ENCODE measurements at places on chromosomes 6 and 20.
A peak's percentile ranks its signal among the peaks of the same experiment; 100 is the strongest.

DNA sequence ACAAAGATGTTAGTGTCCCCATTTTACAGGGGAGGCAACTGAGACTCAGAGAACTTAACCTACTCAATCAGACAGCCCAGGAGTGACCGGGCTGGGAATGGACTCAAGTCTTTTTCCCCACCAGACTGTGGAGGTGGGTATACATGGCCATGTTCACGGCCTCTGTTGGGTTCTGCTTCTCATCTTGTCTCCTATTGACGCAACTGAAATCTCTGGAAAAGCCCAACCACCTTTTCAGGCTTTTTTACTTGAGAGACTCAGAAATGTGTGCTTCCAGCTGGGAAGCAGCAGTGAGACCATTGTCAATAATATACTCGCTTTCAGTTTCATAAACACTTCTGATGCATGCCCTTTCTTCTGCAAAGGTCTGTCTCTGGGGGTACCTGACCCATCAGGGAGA, 70.7 kb downstream of the SOBP start:
- DNase-seq: no peak

DNA sequence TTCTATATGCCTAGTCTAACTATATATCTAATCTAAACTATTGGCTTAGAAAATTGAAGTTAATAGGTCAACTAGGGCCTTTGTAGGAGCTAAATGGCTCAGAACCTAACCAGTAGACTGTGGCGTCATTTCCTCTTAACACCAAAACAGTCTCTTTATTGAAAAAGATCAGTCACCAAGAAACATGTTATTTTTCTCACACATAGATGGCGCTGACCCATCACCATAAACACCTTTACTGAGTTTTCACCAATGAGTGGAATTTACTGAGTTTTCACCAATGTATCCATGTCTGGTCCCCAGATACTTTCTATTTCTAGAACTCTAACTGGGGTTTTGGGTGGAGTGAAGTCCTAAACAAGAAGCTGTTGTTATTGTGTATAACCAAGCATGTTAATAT, 636.0 kb downstream of the BCKDHB start:
- DNase-seq: no peak

DNA sequence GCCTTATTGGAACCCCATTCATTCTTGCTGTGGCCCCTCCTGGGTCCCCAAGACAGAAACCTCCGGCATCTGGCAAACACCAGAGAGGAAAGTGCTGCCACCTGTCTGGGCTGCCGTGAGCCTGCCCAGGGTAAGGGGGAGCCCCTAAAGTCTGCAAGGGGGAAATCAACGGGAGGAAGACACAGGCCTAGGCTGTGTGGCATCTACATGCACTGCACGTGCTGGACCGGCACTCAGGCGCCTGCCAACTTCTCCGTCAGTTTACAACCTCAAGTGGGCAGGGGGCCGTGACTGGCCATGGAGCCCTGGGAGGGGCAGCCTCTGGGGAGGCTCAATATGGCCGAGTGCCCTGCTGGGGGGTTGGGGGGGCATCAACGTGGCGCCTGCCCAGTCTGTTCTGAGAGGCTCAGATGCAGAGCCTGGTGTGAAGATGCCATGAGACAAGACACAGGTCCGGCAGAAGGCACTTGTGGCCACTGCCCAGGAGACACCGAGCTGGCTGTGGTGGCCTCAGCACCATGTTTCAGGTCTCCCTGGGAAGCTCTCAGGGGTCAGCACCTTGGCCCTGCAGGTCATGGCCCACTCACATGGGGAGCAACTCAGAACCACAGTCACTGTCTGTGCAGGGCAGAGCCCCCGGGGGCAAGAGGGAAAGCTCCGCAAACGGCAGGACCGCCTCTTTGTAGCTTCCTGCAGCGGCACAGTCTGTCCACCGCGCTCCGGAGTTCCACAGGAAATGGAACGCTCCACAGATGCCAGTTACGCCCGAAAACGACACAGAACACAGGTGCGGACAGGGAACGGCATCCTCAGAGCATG, 8.4 kb downstream of the UCKL1 start:
- no peak for DNase-seq

GRCh38 chr6:1039746-1040145, 272.2 kb upstream of the FOXQ1 start:
- no peak for DNase-seq

- DNase-seq: no peak
Measured at GRCh38 chr6:158029668-158030230, 48.1 kb downstream of the SYNJ2 start.

GRCh38 chr6:67986694-67987232, 648.3 kb upstream of the ADGRB3 start:
- no peak for DNase-seq

DNA sequence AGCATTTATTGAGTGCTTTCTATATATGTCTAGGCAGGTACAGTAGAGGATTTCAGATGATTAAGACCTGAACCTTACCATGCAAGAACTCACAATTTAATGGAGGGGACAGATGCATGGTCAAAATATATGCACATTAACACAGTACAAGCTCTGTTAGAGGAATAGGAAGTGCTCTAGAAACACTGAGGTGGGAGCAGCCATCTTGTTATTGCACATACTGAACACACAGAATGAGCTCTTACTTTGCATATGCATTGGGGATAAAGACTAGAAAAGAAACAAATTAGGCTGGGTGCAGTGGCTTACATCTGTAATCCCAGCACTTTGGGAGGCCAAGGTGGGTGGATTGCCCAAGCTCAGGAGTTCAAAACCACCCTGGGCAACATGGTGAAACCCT, 438.3 kb downstream of the UTRN start:
- no peak for DNase-seq

GRCh38 chr20:31607640-31608250, 2.7 kb downstream of the ID1 start:
- no peak for DNase-seq

- DNase-seq: peak; percentile 82
Measured at GRCh38 chr20:61135968-61136367, 116.1 kb upstream of the CDH4 start.

DNA sequence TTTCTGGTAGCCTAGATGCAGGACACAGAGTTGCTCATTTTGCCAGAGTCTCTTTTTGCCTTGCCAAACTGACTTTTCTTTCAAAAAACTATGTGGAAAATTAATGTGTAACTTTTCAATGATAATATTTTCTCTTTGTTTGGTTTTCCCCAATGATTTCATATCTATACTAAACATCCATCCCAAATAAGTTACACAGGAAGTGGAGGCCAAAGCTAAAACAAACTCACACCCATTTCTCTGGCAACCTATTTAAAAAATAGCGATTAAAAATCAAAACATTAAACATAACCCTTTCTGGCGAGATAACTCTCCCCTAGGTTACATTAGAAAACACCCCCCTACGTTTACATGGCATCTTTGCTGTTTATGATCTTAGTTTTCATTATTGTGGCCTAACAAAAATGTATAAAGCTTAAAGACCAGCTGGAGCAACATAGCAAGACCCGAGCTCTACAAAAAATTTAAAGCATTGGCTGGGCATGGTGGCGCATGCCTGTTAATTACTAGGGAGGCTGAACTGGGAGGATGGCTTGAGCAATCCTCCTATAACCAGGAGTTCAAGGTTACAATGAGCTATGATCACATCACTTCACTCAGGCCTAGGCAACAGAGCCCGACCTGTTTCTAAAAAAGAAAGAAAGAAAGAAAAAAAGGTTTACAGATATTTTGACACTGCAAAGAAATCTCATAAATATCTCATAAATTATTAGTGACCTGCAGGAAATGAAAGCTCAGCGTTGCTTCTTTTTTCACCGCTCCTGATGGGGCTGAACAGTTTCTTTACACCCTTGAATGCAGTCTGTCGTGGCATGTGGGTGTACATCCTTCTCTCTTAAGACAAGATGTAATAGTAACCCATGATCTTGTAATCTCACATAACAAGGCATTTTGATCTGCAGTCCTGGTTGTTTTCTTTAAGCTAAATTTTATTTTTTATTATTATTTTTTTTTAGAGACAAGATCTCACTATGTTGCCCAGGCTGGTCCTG, 32.8 kb upstream of the CEP85L start:
- DNase-seq: no peak

DNA sequence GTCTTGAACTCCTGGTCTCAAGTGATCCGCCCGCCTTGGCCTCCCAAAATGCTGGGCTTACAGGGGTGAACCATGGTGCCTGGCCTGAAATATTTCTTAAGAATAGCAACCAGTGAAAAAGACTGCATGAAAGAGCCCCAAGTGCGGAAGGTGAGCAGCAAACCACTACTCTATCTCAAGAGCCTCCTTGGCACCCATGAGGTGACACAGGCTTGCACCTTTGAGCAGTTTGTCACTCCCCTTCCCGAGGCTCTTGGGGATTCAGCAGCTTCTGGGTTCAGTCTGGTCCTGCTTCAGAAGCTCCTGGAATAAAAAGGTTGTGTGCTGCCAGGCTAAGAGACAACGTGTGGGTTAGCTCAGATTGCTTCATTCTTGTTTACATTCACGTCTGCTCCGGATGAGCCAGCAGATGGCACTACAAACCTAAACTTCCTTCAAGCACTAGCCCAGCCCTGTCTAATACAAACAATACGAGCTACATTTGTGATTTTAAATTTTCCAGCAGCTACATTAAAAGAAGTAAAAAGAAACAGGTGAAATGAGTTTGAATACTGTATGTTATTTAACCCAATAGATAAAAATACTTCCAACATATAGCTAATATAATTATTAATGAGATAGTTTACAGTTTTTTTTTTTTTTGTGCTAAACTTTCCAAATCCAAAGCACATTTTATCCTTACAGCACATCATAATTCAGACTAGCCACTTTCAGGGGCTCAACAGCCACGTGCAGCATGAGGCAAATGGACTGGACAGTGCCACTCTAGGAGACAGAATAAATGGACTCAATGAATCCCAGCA, 46.2 kb downstream of the GJA10 start:
- DNase-seq: peak; percentile 65

- DNase-seq: no peak
Measured at GRCh38 chr20:62303340-62304226, 786 bp downstream of the ADRM1 start.

DNA sequence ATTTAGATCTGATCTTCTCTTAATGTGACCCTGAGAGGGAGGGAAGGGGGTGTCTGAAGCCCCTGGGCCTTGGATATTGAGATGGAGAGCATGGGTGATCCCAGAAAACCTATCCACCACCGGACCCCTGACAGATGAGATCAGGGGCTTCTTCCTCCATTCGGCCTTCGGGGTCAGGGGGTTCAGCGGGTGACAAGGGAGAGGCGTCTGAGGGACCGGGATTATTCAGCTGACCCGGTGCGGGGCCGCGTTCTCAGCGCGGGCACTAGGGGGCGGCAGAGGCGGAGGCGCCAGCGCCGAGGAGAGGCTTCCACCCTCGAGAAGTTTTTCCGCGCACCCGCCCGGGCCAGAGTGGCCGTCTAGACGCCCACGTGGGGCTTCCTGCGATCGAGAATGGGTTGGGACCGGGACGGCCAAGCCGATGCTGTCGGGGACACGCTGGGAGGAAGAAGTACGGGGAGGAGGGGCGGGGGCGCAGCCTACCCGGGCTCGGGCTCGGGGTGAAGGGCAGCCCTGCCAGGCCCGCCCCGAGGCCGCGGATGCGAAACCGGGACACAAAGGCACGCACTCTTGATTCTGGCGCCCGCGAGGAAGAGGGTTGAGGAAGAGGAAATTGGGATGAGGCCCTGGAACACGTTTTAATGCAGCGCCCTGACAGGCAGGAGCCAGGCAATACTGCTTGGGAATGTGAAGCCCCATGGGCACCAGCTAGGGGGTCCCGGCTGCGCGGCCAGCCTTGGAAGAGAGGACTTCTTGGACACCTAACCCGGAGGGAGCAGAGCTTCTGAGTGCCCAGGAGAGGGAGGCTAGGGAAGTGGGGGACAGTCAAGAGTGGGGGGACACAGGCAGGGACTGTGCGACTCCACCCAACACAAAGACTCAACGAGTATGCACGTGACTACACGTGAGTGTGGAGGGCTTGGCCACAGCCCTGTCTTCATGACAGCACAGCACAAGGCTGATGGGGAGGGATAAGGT, 30.6 kb downstream of the COL11A2 start:
- DNase-seq: peak; percentile 86

DNA sequence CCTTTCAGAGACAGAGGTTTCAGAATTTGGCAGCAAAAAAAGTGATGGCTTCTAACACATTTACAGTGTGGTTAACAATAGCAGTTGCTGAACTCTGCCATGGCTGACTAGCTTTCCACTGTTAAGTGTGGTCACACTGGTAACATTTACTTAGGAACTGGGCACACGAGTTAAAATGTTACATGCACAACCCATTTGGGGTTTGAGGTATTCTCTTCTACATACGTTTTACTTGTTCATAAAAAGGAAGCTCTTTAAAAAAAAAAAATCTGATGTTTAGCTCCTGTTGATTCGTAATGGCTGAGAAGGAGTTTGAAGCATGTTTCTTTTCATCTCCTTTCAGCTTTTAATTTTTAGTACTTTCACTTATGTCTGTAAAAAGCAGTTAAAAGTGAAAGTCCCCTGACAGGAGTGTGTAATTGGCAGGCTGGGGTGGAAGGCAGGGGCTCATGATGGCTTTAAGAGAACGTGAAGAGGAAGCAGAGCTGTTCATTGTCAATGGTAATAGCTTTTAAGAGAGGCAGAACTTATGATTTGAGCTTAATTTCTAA, 245.9 kb downstream of the FARS2 start:
- DNase-seq: no peak

DNA sequence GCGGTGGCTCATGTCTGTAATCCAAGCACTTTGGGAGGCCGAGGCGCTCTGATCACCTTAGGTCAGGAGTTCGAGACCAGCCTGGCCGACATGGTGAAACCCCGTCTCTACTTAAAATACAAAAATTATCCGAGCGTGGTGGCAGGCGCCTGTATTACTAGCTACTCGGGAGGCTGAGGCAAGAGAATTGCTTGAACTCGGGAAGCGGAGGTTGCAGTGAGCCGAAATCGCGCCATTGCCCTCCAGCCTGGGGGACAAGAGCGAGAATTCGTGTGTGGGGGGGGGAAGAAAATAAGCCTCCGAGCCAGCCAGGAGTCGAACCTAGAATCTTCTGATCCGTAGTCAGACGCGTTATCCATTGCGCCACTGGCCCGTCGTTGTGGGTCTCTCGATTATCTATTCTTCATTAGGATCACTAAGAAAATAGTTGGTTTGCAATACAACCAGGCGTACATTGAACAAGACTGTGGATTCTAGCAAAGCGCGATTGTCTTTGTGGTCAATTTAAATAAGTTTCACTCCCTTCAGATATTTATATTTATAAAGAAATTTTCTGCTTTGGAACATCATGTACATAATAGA, 33.9 kb upstream of the PRSS16 start:
- DNase-seq: no peak

- no peak for DNase-seq
Measured at GRCh38 chr6:64411226-64411625, 775.6 kb downstream of the PHF3 start.

- DNase-seq: no peak
Measured at GRCh38 chr6:82216549-82216948, 31.0 kb downstream of the IBTK start.

- DNase-seq: no peak
Measured at GRCh38 chr6:12598919-12599318, 117.6 kb upstream of the PHACTR1 start.

Measured in ecto neural progenitor cell (in vitro differentiated cells).